Astrocyte (in vitro differentiated cells and primary cell): ENCODE measurements at places on chromosomes 1 and 21. TPM values are rescaled to one million over a fixed set of nuclear protein-coding genes. Genes with fewer than 3 reads are reported as not detected.

Gene SAMD11
- total RNA-seq: 6.0 and 9.5 TPM in 2 replicates

GRCh38 chr1:11943619-11944018 is 9.1 kb downstream of the PLOD1 start:
- H3K27ac ChIP-seq: no peak overlapping the region
- H3K4me1 ChIP-seq: peaks cover 10% of the 10 kb centered on the region
- no peaks in the 10 kb centered on the region for H3K27me3 ChIP-seq
- H3K36me3 ChIP-seq: peaks cover 14% of the 10 kb centered on the region

GRCh38 chr1:100968621-100969020 is 57.0 kb downstream of the DPH5 start:
- no peak for DNase-seq
- no peak overlapping the region for H3K4me3 ChIP-seq
- peaks cover 23% of the 10 kb centered on the region for H3K36me3 ChIP-seq

- DNase-seq: no peak
- no peaks in the 10 kb centered on the region for H3K27me3 ChIP-seq
- no peak overlapping the region for H3K27ac ChIP-seq
- H3K4me1 ChIP-seq: no peaks in the 10 kb centered on the region
- no peak overlapping the region for H3K4me3 ChIP-seq
- H3K36me3 ChIP-seq: no peaks in the 10 kb centered on the region
These were observed 519.7 kb downstream of the KCNT2 start for GRCh38 chr1:196088541-196088940.

DNA sequence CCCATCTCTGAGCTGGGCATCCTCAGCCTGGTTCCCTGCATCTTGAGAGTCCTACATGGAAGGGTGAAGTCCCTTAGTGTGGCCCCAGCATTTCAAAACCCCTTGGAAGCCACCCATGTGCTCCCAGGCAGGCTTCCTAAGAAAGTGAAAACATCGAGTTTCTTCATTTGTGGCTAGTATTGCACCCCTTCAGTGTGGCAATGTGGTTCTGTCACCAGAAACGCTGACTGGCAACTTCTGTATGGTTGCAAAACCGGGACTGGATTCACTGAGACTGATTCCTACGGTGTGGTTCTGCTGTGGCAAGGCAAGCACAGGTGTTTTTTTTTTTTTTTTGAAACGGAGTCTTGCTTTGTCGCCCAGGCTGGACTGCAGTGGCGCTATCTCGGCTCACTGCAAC is 9.0 kb upstream of the IFNGR2 start:
- no peaks in the 10 kb centered on the region for H3K36me3 ChIP-seq
- H3K4me1 ChIP-seq: peaks cover 17% of the 10 kb centered on the region
- no peaks in the 10 kb centered on the region for H3K27me3 ChIP-seq
- H3K27ac ChIP-seq: no peak overlapping the region
- no peak for DNase-seq
- H3K4me3 ChIP-seq: no peak overlapping the region

- H3K27ac ChIP-seq: no peak overlapping the region
- H3K27me3 ChIP-seq: no peaks in the 10 kb centered on the region
- DNase-seq: no peak
- H3K36me3 ChIP-seq: no peaks in the 10 kb centered on the region
- no peak overlapping the region for H3K4me3 ChIP-seq
These were observed 1271.5 kb upstream of the PRMT6 start for GRCh38 chr1:105785021-105785420.

DNA sequence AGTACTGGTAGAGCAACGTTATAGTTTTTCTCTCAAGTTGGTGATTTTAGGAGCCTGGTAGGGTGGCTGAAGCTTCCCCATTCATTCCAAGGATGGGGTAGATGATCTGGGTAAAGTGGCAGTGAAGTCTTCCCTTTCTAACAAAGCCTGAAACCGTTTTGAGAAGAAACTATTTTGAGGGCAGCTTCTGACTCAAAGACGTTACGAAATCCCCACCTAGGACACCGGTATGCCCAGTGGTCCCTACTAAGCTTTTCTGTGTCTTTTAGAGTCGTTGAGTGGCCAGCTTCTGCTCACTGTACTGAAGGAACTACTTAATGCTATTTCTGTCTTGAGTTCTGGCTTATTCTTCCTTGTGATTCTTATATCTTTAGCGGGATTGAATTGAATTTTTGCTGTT is 1.4 kb downstream of the WDTC1 start:
- H3K36me3 ChIP-seq: no peaks in the 10 kb centered on the region
- H3K4me3 ChIP-seq: peak overlapping the region; percentile 77

DNA sequence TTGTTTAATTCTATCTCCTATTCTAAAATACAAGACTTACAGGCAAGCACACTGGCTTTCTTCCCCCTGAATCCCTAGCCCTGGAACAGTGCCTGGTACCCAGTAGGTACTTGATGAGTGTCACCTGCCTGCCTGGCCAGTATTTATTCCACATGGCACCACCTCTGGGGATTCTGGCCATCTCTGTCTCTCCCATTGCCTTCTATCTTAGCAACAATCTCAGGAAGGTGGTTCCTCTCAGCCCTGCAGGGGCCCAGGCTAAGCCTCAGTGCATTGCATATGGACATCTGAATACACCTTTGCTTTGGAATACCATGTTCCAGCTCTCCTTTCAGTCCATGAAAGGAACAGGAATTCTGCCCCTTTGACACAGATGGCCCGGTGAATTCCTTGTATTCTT is 81.0 kb downstream of the HIVEP3 start:
- DNase-seq: no peak
- H3K4me3 ChIP-seq: no peak overlapping the region
- H3K36me3 ChIP-seq: no peaks in the 10 kb centered on the region
- peaks cover 10% of the 10 kb centered on the region for H3K4me1 ChIP-seq
- H3K27me3 ChIP-seq: no peaks in the 10 kb centered on the region
